ENCODE measurements at places on chromosomes 13 and 19.

DNA sequence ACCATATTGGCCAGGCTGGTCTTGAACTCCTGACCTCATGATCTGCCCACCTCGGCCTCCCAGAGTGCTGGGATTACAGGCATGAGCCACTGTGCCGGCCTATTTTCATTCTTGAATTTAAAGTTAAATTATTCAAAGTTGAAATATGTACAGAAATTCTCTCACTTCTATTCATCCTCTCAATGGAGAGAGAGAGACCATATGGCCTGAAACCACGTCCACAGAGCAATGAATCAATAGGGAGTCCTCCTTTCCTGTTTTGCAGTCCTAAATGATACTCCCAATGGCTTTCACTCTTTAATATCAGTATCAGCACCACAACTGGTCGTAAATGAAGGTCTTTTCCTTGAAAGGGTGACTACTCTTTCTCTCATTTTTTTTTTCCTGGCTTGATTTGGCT lies 30.5 kb upstream of the KCTD4 start:
- no peak for DNase-seq

DNA sequence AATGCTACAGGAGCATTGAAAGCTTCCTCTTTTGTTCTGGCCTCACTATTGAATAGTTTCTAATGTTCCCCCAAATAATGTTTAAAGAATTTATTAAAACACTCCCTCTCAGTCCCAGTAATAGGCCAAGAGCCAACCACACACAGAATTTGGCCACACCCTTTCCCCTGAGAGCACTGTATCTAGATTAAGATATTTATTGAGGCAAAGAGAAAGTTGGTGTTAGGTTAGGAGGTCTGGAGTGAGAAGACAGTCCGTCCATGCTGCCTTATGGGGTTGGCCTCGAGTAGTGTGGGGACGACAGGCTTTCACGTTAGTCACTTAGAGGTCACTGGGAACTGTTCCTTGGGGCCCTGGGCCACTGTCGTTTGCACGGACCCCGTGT lies 122.9 kb upstream of the RNF113B start:
- no peak for DNase-seq

- no peak for DNase-seq
These were observed 1.9 kb downstream of the GNG14 start for GRCh38 chr19:12689581-12690216.

GRCh38 chr13:110300090-110300815 lies 6.7 kb downstream of the COL4A1 start:
- DNase-seq = no peak

DNA sequence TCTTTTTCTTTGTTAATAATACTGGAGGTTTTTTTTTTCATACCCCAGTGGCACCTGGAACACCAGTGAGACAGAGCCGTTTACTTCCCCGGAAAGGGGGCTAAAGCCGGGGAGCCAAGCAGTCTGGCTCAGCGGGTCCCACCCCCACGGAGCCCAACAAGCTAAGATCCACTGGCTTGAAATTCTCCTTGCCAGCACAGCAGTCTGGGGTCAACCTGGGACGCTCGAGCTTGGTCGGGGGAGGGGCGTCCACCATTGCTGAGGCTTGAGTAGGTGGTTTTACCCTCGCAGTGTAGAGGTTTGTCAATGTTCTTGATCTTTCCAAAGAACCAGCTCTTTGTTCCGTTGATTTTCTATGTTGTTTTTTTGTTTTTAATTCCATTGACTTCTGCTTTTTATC lies 94.6 kb upstream of the DIAPH3 start:
- no peak for DNase-seq

DNA sequence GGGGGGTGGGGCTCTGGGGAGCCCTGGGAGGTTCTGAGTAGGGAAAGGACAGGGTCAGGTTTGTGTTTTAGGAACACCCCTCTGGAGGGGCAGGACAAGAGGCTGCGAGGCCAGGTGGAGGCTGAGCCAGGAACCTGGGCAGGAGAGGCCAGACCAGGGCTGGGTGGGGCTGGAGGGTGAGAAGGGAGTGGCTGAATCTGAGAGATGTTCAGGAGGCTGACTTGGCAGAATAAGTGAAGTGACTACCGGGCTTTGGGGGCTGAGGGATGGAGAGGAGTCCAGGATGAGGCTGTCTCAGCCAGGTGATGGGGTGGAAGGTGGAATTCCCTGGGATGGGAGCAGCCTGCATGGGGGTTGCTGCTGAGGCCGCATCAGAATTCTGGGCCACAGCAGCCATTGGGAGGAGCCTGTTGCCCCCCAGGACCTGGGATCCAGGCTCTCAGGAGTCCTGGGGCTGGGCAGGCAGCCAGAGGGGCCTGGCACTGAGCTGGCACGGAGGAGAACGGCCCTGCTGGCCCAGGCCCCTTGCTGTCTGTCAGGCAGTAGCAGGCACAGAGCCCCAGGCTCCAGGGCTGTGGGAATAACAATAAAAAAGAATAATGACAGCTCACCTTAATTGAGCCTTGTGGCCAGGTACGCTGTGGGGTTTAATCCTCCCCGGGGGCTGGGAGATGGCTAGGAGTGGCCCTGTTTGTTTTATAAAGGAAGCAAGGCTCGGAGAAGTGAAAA lies 3.3 kb downstream of the PPP5C start:
- DNase-seq = no peak

DNA sequence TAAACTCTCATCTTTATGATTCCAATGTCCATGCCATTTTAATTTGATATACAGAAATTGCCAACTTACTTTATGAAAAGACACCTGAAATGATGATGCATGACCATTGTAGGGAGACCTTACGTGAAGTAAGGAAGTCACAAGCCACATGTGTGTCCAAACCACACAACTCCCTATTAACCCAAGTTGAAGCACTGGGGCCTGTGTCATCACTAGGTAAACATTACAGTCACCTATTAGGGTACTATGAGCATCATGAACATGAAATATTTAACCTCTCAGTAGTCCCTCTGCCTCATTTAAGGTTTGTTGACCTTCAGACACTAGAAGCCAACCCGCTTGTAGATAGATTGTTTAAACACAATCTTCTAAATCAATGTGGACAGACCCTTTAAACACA lies 576.9 kb downstream of the IRS2 start:
- no peak for DNase-seq

- no peak for DNase-seq
These were observed 186.2 kb downstream of the VWA8 start for GRCh38 chr13:41774605-41775218.

- DNase-seq = no peak
These were observed 2.5 kb downstream of the POLR1G start for GRCh38 chr19:45408830-45409556.

DNA sequence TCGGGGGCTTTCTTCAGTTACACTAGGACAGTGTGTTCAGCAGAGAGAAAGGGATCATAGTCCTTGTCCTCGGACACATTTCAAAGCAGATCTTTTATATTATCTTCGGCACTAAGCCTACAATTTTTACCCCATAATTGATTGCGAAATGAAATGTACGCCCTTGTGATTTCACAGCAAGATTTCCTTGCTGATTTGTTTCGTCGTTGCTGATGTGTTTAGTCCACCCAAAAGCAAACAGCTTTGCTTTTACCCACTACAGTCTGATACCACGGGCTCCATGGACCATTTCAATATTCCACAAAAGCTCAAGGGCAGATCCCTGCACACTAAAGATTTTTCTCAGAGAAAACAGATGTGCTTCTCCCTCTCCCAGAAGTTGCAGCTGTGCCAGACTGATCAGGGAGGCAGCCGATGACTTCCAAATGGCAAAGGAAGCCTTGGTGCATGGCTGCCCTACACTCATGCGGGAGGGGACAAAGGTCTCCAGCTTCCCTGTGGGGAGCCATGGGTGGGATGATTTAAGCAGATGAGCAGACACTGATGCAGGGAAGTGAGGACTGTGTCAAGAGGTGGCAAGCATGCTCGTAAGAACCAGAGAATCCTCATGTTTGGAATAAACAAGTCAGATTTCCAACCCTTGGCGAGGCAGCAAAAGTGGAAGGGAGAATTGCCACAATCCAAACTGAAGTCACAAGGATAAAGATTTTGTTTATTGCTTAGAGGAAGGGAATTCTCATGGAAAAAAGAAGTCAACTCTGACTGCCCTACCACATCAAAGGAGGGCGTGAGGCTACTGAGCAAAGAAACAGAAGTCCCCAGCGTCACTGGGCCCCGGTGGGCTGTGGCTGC lies 81.1 kb downstream of the STK24 start:
- DNase-seq = no peak

DNA sequence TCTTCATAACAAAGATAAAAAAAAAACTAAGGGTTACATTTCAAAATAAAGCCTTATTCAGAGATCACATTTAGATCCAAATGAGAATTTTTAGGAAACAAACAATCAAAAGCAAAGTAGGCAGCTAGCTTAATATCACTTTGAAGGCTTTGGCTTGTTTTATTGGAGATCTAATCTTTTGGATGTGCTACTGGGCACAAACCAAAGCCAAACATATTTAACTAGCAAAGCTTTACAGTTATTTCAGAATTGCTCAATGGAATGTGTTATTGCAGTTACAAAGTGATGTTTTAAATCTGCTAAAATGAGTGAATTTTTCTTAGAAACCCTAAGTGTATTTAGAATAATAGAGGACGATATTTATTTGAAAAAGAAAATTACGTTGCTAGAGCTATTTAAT lies 114.7 kb upstream of the KLHL1 start:
- DNase-seq = no peak

All from stimulated activated CD4-positive, alpha-beta T cell treated with anti-CD3 and anti-CD28 coated beads, Interleukin-2, amount 100 ng/mL, for 4 hours (primary cell).